ENCODE measurements at places on chromosomes 5 and 9.

DNA sequence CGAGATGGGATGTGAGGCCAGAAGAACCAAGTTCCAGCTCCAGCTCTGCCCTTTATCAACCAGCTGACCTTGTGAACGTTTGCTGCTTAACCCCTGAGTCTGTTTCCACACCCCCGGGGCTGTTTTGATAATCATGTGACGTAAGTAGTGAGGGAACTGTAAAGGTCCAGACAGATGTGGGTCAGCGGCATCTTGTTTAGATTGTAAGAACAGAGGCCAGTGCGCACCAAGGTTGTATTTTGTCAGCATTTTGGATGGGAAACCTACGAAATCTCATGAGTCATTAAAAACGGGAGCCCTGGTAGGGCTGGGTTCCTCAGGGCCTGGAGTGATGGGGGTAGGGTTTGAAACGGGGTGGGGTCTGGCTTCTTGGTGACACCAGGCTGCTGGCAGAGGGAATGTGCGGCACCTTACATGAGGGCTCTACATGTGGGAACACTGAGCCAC is 13.8 kb upstream of the COL15A1 start:
- no peak for DNase-seq

DNA sequence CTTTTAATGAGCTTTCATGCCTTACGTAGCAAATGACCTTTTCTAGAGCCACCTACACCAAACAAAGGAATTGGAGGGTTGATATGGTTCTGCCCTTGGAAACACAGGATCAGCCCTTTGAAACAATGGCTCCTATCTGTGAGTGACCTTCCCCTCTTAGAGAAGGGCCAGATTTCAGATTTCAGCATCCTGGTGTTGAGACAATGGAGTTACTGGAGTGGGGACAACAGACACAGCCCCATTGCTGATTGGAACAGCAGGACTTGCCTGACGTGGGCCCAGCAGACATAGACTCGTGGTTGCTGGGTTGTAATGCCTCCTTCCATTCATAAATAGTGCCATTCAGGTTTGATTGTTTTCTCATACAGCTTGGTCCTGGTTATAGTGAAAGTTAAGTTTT is 96.0 kb downstream of the GALNT10 start:
- no peak for DNase-seq

GRCh38 chr9:133821601-133822429 is 83.7 kb upstream of the SARDH start:
- DNase-seq, result no peak

- no peak for DNase-seq
Measured at GRCh38 chr9:123999661-124000060, 11.9 kb upstream of the LHX2 start.

GRCh38 chr5:124692950-124693349 is 53.5 kb downstream of the ZNF608 start:
- no peak for DNase-seq

GRCh38 chr5:156460471-156460870 is 133.5 kb downstream of the SGCD start:
- no peak for DNase-seq

- no peak for DNase-seq
Measured at GRCh38 chr9:116298249-116298648, 144.7 kb downstream of the PAPPA start.

GRCh38 chr9:103242025-103242424 is 246.9 kb downstream of the CYLC2 start:
- DNase-seq, result no peak

- DNase-seq, result no peak
Measured at GRCh38 chr5:151328734-151329133, 18.6 kb downstream of the SLC36A2 start.

DNA sequence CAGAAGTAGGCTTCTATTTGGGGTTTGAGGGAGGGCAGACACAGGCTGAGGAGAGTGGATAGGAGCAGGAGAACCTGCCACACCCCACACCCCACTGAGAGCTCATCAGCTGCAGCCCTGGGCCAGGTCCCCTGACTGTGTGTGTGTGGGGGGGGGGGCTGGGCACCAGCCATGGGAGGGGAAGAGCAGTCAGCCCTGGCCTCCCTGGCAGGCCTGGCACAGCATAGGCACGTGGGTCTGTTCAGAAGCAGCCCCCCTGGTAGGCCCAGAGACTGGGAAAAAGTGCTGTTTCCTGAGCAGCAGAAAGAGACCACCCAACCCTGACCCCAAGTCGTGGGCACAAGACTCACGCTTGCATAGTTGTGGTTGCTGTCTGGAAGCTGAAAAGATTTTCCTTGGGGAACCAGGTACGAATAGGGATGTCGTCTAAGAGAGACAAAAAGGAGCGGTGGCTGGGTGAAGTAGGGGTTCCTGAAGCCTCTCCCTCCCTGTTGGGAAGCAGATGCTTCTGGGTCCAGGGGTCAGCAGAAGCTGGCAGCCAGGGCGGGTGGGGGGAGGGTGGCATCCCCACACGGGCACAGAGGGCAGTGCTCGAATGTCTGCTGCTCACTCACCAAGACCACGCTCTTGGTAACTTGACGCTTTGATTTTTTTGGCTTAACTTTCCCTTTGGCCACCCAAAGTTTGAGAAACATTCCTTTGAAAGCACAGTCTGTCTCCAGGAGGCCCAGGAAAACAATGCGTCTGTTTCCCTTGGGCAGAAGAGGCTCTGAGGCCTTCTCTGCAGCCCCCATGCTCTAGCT is 2.9 kb downstream of the NSMF start:
- DNase-seq, result no peak

DNA sequence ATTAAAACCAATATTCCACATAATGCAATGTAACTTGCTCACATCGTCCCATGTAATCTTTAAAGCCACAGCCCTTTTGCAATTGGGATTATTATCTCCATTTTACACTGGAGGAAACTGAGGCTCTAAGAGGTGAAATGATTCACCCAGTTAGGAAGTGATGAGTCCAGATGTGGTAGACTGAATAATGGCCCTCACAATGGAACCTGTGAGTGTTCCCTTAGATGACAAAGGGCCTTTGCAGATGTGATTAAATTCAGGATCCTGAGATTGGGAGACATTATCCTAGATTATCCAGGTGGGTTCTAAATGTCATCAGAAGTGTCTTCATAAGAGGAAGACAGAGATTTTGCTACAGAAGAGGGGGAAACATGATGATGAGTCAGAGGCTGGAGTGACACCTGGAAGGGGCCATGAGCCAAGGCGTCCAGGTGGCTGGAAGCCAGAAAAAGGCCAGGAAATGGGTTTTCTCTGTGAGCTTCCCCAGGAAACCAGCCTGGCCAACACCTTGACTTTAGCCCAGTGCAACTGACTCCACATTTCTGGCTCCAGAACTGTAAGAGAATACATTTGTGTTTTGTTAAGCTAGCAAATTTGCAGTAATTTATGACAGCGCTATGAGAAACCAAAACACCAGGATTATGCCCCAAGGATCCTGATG is 139.1 kb downstream of the KCNIP1 start:
- DNase-seq, result no peak

- no peak for DNase-seq
Measured at GRCh38 chr5:73369278-73369677, 79.3 kb downstream of the FOXD1 start.

GRCh38 chr5:2574155-2574554 is 177.3 kb downstream of the IRX2 start:
- DNase-seq, result no peak

DNA sequence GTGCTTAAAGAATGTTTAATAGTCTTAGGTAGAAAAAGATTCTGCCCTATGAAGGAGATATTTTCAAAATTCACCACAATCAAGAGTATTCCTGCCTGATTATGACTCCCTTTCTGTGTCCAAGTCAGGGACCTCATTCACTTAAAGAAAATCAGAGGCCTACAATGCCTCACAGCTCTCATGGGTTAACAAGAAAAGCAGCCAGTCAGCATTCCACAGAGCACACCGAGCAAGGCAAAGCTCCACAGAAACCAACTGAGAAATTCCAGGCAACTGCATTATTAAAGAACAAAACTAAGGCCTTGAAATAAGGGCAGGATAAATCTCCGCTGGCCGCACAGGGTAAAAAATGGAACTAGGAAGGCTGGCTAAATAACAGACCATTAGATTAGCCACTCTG is 161.1 kb downstream of the TARS1 start:
- no peak for DNase-seq

DNA sequence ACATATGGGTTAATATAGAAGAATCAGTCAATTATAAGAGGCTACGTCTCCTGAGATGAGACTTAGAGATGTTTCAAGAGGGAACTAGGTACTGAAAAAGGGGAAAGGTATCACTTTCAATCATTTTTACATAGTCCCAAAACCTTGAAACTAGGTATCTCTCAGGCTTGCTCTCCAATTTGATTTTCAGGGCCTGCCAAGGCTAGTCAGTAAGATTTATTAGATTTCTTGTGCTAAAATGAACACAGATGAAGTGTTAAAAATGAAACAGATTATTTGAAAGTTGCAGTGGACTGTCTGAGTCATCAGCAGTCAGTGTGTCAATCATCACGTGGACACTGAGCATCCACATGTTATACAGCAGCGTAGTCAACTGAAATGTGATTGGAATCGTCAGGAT is 591.1 kb downstream of the DTWD2 start:
- DNase-seq, result no peak

GRCh38 chr9:89701221-89701798 is 96.5 kb downstream of the GADD45G start:
- DNase-seq, result no peak

- DNase-seq, result no peak
Measured at GRCh38 chr5:83914199-83914598, 193.5 kb upstream of the HAPLN1 start.

Measured in chondrocyte (in vitro differentiated cells).